ENCODE measurements at places on chromosomes 7 and 10.

DNA sequence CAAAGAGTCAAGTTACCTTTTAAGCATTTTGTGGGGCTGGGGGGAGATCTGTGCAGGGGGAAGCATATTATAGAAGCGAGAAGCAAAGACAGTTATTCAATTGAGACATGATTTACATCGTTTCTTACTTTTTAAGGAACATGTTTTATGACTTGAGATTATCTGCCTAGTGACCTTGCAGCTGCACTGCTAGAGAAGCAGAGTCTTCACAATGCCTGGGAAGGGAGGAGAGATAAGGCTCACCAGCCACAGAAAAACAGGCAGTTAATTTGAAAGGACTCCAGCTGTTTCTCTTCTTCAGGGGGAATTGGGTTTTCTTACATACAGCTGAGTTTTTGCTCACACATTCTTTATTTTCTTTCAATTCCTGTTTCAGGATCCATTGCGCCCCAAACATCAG lies 31.0 kb downstream of the PHYH start:
- DNase-seq: no peak

DNA sequence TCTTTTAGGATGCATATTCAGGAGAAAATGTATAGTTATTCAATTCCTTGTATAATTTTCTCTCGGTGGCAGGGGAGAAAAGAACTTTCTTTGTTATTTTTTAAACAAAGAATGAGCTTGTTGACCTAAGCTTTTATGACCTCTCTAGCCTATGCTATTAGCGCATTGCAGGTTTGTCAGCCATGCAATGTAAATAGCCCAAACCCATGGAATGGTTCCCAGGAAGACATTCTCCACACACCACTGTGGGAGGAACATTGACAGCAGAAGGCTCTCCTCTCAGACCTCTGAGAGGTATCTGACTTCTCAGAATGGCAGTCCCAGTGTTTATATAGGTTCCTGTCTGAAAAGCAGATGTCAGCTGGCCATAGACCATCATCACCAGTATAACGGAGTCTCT lies 19.6 kb upstream of the AGBL3 start:
- no peak for DNase-seq

DNA sequence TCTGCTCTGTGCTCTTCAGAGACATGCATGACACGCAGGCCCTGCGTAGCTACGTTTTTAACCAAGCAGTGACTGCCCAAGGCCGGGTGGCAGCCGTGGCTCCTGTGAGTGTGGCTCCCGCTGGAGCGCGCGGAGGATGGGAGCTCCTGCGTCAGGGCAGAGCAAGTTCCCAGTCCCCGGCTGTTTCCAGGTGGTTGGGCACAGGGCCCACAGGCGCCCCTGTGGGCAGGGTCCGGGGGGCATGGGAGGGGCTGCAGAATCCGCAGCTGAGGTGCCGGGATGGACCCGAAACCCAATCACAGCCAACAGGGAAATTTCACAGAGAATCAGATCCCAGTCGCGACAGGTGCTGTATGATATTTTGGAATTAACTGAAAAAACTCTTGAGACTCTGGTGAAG lies 9.8 kb downstream of the NKX6-2 start:
- DNase-seq: no peak

DNA sequence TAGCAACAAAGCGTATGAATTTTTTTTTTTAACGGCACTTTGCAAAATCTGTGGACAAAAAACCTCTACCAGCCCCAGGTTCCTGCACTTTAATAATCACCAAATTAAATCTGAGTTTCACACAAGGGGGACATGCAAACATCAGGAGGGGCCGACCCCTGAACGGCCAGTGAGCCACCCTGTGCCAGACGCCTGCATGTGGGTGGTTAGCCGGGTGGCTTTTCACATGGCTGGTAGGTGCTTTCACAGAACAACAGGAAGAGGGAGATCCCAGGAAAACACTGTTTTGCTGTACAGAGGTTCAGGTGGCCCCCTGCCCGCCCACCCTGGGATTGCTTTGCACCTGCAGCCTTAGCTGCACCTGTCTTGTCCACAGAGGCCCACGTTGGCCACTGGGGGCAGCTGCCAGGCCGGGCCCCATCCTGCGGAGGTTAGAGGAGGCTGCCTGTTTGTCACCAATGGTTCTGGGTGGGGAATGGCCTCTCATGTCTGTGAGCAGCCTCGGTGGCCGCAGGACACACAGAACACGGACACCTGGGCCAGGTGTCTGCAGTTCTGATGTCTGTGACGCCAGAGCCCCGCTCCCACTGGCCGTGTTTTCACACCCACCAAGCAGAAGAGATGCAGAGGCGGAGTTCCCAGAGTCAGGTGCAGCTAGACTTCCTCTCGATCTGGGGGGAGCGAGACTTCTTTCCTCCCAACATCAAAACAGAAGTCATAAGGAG lies 107.7 kb downstream of the FAM53B start:
- no peak for DNase-seq

GRCh38 chr7:94303695-94304094 lies 91.0 kb upstream of the COL1A2 start:
- no peak for DNase-seq

DNA sequence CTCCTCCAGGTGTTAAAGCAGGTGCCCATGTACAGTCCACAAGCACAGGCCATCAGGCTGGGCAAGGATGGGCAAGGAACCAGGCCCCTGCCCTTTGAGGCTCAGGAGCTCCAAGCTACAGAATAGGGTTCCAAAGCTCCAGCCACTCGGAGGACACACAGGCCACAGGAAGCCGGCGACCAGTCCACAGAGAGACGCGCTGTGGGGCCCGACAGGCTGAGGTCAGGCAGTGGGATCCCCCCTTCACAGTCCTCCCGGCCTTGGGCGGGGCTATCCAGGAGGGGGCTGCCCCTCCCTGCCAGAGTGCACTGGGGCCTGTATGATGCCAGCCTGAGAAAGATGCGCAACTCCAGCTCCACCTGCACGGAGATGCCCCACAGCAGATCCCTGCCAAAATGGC lies 34.0 kb downstream of the MAD1L1 start:
- no peak for DNase-seq

- DNase-seq: no peak
These were observed 31.0 kb downstream of the CHST15 start for GRCh38 chr10:124062390-124062789.

GRCh38 chr10:52778511-52779392 lies 6.2 kb upstream of the MBL2 start:
- DNase-seq: peak; percentile 75

GRCh38 chr7:107946451-107946850 lies 55.5 kb downstream of the DLD start:
- no peak for DNase-seq

- peak; percentile 78 for DNase-seq
These were observed 394.5 kb downstream of the SEMA3D start for GRCh38 chr7:84792231-84792893.

DNA sequence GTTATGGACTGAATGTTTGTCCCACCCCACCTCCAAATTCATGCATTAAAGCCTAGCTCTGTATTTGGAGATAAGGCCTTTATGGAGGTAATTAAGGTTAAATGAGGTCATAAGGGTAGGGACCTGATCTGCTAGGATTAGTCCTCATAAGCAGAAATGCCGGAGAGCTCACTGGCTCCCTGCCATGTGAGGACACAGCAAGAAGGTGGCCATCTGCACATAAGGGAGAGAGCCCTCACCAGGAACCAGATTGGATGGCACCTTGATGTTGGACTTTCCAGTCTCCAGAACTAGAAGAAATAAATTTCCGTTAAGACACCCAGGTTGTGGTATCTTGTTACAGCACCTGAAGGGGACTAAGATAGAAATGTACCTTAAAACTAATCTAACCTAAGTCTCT lies 816.1 kb upstream of the C7orf33 start:
- no peak for DNase-seq

Measured in suppressor macrophage treated with lipopolysaccharide for 1 hour (primary cell).